ENCODE measurements at places on chromosomes 12 and 14. TPM values are rescaled to one million over a fixed set of nuclear protein-coding genes. Genes with fewer than 3 reads are reported as not detected.

DNA sequence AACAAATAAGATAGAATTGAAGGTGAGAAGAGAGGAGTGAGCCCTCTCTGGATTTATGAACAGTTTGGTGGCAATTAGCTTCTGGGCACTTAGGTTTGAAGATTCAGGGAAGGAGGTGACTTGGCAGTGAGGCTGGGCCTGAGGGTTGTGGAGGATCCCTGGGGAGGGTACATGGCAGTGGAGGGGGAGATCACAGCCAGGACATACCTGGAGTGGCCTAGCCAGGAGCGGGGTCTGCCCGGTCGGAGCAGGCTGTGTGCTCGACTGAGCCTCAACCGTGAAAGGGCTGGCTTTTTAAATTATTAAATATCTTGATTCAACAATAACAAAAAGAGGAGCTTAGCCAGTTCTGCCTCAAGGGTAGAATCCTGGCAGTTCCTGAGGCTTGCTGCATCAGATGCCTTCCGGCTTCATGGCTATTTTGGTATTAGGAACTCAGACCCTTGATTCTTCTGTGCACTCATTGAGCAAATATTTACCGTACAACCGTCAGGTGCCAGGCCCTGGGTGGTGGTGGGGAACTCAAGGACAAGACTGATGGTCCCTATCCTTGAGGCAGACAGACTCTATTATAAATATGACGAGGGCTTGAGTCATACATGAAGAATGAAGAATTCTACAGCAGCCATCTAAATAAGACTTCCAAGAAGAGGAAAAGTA is 73.4 kb downstream of the SPTB start:
- H3K4me3 ChIP-seq, result no peak overlapping the region
- DNase-seq, result peak; percentile 82
- no peaks in the 10 kb centered on the region for H3K27me3 ChIP-seq
- no peaks in the 10 kb centered on the region for H3K36me3 ChIP-seq
- H3K27ac ChIP-seq, result peak overlapping the region; percentile 92

GRCh38 chr12:7387289-7387688 is 56.7 kb downstream of the CD163L1 start:
- H3K27ac ChIP-seq, result no peak overlapping the region
- H3K36me3 ChIP-seq, result no peaks in the 10 kb centered on the region
- no peaks in the 10 kb centered on the region for H3K27me3 ChIP-seq
- H3K4me3 ChIP-seq, result no peak overlapping the region
- DNase-seq, result no peak
- no peaks in the 10 kb centered on the region for H3K4me1 ChIP-seq

SLC22A17 gene
- total RNA-seq, result 25.8 TPM

SLC10A1 gene
- total RNA-seq, result not detected

GRCh38 chr12:14148489-14149270 is 167.3 kb upstream of the GRIN2B start:
- H3K27ac ChIP-seq, result no peak overlapping the region
- no peak overlapping the region for H3K4me3 ChIP-seq
- H3K36me3 ChIP-seq, result no peaks in the 10 kb centered on the region
